ENCODE measurements at places on chromosomes 11 and 22.

- no peak for DNase-seq
Observed at GRCh38 chr22:41713004-41713403, 13.7 kb downstream of the MEI1 start.

- DNase-seq: no peak
Observed at GRCh38 chr22:22910272-22911240, 22.9 kb downstream of the IGLL5 start.

GRCh38 chr11:15660496-15660895 lies 545.8 kb downstream of the INSC start:
- no peak for DNase-seq

DNA sequence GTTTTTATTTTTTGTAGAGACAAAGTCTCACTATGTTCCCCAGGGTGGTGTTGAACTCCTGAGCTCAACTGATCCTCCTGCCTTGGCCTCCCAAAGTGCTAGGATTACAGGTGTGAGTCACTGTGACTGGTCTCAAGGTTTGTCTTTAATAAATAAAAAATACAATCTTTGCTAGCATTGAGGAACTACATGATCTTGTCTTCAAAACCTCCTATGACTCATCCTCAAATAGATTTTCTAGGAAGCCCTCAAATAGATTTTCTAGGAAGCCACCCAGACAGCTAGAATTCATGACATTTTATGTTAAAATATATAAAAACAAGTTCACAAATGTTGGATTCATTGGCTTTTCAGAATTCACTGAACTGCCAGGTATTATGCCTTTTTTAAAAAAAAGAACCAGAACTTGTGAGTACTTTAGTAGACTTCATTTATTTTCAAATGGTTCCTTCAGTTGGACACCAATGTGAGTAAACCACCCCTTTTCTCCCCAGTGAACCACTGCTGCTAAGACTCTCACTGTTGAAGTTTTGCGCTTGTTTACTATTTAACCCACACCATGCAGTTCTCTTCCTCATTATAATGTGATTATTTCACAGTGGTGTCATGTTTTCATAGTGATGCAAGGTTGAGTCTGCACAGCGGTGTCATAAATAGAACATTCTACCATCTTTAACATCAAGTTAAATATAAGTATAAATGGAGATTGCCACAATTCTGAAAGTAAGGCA lies 303.9 kb downstream of the CASP12 start:
- no peak for DNase-seq

GRCh38 chr22:39723899-39724351 lies 153.4 kb downstream of the CACNA1I start:
- DNase-seq: no peak

DNA sequence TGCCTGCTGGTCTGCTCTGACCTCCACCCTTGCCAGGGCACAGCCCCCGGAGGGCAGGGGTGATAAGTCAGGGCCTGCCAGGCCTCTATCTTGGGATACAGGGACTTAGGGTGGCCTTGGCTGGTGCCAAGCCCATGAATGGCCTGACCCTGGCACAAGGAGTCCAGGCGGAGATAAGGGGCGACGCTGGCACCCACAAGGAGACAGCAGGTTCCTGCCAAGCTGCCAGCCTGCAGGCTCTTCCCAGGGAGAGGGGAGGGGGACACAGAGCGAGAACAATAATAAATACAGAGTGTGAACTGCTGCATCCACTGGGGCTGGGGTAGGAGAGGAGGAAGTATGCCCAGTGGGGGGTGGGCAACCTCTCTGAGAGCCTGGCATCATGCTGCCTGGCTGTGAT lies 978 bp downstream of the CSDC2 start:
- no peak for DNase-seq

- peak; percentile 77 for DNase-seq
Observed at GRCh38 chr11:110425751-110426545, 3.8 kb upstream of the FDX1 start.

GRCh38 chr11:1863352-1864216 lies 10.7 kb downstream of the LSP1 start:
- DNase-seq: peak; percentile 35

DNA sequence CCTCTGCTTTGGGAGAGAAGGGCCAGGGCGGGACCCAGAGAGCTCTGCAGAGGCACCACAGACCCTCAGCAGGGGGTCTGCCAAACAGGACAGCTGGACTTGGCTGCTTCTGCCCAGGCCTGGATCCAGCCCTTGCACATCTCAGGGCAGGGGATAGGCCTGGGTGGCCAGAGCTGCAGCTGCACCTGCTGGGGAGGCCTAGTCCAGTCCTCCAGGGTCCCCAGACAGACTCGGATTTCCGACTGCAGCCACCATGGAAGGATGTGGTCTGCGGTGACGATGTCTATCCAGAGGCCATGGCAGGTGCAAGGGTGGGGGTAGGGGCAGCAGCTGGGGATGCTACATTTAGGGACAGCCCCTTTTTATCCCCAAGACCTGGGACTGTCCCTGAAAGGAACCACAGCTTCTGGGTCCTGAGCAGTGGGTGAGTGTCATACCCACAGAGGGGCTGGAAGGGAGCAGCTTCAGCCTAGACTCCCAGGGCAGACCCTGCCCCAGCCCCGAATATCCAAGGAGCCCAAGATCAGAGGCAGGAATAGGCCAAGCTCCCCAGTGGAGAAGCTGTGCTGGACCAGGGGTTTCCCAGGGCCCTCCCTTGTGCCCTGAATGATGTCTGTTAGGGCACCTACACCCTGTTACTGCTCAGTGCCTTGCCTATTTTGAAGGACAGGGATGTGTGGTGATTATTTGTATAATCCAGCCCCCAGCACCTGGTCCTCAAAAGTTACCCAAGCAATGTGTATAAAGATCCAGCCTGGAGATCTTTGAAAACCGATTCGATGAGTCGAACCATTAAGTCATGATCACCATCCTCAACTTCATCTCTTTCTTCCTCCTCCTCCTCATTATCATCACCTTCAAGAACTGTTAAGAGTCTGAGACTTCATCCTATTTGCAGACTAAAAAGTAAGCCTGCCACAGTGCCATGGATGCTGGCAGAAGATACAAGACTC lies 2.5 kb upstream of the IGLL5 start:
- DNase-seq: no peak

DNA sequence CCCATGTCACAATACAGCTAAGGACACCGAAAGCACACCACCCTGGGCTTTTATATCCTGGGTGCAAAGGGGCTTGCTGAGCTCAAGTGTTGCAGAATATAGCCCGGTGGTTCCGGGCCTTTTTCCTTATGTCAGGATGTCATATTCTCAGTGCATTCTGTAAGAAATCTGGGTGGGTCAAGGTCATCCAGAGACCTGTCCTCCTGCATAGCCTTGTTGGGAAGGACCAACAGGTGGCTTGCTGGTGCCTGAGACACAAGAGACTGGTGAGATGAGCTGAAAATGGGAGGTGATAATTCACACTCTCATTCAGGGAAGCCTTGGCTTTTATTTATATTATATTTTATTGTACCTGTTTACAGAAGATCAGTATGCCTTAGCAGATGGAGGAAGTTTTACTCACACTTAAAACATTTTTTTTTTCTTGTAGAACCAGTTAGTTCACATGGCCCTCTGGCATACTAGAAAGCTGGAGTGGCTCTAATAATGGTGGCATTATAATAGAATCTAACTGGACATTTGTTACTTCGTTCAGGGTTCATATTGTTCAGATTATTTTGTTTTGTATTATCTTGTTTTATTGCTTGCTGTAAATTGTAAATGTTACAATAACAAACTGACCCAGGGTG lies 14.6 kb upstream of the TMEM123 start:
- DNase-seq: no peak

DNA sequence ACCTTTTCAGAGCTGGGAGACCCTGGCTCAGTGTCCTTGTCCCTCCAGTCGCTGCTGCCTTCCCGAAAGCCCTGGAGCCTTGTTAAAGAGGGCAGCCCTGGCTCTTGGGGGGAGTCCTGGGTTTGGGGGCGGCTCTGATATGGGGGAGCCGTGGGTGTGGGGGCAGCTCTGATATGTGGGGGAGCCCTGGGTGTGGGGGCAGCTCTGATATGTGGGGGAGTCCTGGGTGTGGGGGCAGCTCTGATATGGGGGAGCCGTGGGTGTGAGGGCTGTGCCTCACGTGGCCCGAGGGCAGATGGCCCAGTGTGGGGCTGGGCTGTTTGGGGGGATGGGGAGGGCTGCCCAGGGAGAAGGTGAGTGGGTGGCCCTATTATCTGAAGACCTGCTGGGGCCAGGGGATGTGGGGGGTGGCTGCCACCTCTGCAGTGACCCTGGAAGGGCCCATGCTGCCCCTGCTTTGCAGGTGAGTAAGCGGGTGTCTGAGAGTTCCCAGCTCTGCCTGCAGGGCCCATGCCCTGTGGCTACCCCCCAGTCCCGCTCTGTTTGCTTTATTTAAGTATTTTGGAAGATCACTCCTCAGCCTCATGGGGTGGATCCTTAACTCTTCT lies 30.9 kb upstream of the GRAMD4 start:
- no peak for DNase-seq

GRCh38 chr11:67345247-67345919 lies 8.0 kb downstream of the POLD4 start:
- no peak for DNase-seq

Measured in BJ (cell line).